H54 (cell line): ENCODE measurements at places on chromosomes 6 and 20.
A peak's percentile ranks its signal among the peaks of the same experiment; 100 is the strongest.

GRCh38 chr20:17617868-17618672, 48.2 kb downstream of the DSTN start:
- no peak for DNase-seq

- DNase-seq = no peak
These were observed 92.9 kb downstream of the SHLD1 start for GRCh38 chr20:5843054-5843592.

DNA sequence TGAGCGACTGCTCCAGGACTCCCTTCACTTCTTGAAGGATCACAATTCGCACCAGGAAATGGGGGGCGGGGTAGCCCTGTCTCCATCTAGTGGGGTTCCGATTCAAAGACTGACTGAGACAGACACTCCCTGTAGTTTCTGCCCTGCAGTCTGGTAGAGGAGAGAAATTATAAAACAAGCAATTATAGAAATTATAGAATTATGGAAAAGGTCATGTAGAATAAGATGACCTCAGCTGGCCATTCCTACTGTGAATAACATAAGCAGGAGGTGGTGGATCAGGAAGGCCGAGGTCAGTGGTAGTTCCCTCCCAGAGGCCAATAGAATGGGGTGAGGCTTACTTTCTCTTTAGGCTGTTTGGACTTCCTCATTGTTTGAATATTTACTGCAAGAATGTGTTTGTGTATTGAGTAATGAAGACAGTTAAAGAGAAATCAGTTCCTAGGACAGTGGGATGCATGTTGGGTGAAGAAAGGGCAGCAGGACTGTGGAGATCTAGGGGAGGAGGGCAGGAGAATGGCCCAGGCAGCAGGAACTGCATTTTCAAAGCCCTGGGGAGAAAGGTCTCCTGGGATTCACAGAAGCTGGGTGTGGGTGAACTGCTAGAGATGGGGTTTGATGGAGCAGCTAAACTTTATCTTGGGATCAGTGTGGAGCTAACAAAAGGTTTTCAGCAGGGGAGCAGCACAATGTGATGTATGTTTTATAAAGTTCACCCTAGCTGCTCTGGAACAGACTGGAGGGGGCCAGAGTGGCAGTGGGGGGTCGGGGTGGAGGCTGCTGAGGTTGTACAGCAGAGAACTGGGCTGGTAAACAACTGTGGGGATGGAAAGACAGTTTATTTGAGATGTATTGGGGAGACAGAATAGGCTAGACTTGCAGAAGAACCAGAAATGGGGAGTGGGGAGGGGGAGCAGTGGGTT, 2.1 kb downstream of the ZNF341 start:
- DNase-seq = peak; percentile 52

DNA sequence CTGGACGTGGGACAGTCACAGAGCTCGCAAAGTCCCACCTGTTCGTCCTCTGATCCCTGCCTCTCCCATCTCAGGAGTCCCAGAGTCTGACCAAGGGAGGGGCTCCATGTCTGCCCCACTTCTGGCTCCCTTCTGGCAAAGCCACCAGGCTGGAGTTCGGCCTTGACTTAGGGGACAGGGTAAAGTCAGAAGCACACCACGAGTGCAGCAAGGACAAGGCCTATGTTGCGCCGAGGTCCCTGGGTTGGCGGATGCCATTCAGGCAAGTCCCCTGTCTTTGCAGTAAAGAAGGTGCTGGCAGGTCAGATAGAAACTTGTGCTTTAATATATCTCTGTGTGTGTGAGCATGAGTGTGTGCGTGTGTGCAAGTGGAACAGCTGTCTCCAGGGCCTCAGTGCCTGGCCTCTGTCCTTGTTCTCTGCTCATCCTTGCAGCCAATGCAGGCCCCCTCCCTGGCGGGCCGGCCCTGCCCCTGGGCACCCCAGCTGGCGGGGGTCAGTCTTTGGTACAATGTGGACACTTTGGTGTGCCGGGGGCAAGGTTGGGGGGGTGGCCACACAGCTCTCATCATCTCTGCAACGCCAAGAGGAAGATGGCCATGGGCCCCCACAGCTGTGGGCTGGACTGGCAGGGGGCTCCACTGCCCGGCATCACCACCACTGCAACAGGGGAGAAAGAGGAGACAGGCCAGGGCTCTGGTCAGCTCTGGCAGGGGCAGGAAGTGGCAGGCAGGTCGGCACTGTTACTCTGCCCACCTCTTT, 60.7 kb downstream of the MDGA1 start:
- DNase-seq = no peak

GRCh38 chr20:55555075-55555650, 450.2 kb downstream of the CBLN4 start:
- no peak for DNase-seq

- DNase-seq = no peak
These were observed 69.5 kb upstream of the LGSN start for GRCh38 chr6:63389191-63389844.

GRCh38 chr6:31578184-31579118, 3.1 kb downstream of the TNF start:
- no peak for DNase-seq

DNA sequence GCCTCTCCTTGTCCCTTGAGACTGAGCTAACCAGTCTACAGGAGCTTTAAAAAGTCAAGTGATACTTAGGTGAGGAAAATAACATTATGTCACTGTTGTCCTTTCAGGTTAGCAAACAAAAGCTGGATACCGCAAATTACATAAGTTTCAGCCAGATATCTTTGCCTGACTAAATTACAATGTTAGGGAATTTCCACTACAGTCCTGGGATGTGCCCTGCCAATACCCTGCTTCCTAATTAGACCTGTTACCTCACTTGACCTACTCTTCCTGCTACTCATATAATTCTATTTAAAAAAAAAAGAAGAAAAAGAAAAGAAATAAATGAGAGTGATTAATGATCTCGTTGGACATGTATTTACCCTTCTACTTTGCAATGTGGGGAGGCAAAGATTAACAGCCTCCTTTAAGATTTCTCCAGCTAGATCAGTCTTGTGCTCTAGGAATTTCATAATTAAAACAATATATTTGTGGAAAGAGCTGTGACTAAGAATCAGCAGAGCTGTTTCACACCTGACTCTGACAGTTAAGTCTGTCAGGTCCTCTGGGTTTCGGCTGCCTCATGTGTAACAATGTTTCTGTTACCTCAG, 318.9 kb downstream of the HDGFL1 start:
- no peak for DNase-seq

GRCh38 chr6:169158174-169158573, 95.5 kb downstream of the THBS2 start:
- no peak for DNase-seq

DNA sequence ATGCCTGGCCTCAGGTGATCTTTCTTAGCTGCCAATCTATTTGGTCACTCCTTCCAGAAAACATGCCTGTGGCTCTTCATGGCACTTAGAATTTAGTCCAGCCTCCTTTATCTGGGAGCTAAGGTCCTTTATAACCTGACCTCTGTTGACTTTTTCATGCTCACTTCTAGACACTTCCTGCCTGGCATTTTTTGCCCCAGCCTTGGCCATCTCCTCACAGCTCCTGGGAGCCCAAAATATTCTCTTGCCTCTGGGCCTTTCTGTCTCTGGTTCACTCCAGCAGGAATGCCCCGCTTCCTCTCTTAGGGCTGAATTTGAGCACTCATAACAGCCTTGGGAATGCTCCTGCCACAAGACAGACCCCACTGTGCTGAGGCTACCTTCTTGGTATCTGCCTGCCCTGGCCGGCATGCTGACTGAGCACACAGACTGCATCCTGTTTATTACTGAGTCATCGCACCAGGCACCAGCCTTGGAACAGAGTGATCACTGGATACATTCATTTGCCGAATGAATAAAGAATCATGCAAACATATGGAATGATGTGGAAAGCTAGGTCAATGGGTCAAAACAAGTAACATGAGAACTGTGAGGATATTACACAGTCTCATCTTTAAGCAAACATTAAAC, 5.8 kb upstream of the EEF1E1 start:
- DNase-seq = peak; percentile 72

DNA sequence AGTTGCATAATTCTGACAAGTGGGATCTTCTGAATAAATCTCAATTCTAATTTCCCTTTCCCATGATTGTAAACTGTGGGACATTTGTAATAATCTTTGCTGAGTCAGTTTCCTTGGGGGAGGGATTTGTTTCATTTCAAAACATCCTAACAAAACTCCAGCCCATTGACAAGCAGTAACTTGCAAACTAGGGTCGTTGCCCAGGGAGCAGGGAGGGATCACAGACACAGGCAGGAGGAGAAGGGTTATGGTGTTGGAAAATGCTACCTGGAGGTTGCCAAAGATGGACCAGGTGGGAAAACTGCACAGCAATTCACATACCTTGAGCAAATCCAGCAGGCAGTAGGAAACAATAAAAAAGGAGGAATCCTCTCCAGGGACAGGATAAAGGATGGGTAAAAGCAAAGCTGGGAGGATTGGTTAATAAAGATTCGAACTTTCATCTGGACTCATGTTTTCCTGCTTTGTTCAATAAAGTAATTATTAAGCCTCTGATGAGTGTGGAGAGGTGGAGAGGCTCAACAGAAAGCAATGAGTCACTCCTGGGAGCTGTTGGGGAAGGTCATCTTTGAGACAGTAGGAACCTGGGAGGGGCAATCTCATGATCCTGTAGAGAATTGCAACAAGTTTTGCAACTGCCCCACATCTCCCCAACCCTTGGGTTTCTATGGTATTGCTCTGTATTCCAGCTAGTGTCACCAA, 87.3 kb upstream of the AKIRIN2 start:
- peak; percentile 42 for DNase-seq

- DNase-seq = peak; percentile 59
These were observed 81.3 kb upstream of the CCDC28A start for GRCh38 chr6:138692058-138692977.

DNA sequence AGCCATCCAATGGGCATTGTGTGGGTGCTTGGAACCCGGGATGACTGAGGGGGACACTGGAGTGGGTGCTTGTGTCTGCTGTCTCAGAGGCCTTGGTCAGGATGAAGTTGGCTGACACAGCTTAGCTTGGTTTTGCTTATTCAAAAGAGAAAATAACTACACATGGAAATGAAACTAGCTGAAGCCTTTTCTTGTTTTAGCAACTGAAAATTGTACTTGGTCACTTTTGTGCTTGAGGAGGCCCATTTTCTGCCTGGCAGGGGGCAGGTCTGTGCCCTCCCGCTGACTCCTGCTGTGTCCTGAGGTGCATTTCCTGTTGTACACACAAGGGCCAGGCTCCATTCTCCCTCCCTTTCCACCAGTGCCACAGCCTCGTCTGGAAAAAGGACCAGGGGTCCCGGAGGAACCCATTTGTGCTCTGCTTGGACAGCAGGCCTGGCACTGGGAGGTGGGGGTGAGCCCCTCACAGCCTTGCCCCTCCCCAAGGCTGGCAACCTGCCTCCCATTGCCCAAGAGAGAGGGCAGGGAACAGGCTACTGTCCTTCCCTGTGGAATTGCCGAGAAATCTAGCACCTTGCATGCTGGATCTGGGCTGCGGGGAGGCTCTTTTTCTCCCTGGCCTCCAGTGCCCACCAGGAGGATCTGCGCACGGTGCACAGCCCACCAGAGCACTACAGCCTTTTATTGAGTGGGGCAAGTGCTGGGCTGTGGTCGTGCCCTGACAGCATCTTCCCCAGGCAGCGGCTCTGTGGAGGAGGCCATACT, 49.4 kb downstream of the PYGB start:
- DNase-seq = peak; percentile 51

GRCh38 chr6:157443066-157443800, 62.2 kb downstream of the ZDHHC14 start:
- DNase-seq = no peak

- no peak for DNase-seq
These were observed 238.9 kb downstream of the ERMARD start for GRCh38 chr6:169990095-169991030.

- no peak for DNase-seq
These were observed 74.0 kb upstream of the SAMD5 start for GRCh38 chr6:147434516-147434915.

- DNase-seq = no peak
These were observed 31.3 kb upstream of the CHD6 start for GRCh38 chr20:41649489-41649888.

GRCh38 chr6:98769546-98769945, 64.8 kb upstream of the POU3F2 start:
- peak; percentile 2 for DNase-seq

DNA sequence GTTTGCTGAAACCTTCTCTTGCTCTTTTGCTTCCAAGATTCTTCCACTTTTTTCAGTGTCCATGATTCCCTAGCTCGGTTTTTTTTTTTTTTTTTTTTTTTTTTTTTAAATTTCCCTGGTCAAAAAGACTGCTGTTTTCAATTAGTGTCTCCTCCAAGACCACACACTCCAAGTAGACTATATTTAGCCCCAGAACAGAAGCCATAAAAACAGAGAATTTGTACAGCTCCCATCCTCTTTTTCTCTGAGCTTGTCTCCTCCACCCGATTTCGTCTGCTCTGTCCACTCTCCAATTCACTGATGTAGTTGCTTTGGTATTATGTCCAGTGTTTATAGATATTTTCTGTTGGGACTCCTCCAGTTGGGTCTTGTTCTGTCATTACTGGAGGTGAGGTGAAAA, 37.6 kb downstream of the RSPH3 start:
- no peak for DNase-seq

DNA sequence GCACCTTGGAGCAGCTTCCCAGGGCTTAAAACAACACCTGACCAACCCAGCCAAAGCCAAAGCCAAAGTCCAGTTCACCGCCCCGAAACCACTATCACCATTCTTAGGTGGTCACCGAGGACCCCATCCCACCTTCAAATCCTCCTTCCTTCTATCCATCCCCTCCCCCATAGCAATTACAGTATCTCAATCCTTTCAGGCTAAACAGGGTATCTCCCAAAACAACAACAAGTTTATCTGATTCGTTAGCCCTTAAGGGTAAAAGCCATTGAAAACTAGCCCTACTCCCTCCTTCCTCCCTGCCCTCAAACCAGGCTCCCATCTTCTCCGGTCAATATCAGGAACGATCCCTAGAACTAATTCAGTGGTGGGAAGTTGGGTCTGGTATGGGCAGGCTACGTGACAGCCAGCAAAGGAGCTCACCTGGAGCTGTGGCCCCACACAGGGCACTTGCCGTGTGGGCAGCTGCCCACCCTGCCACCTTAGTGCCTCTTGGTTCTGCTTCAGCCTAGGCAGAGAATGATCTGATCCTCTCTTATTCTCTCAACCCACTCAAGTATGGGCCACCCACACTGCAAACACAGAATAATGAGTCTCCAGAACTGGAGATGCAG, 2.0 kb downstream of the ARHGAP18 start:
- no peak for DNase-seq

- DNase-seq = no peak
These were observed 114.1 kb downstream of the CD83 start for GRCh38 chr6:14231501-14232280.

GRCh38 chr6:163814494-163815364, 400.2 kb downstream of the QKI start:
- no peak for DNase-seq
